IMR-90 (cell line): ENCODE measurements at places on chromosomes 2 and 18. TPM values are rescaled to one million over a fixed set of nuclear protein-coding genes. Genes with fewer than 3 reads are reported as not detected.
A peak's percentile ranks its signal among the peaks of the same experiment; 100 is the strongest.

Gene CAVIN2
- total RNA-seq: 11.5 and 12.5 TPM in 2 replicates

- no peak for DNase-seq
Measured at GRCh38 chr18:21300908-21301200, 58.8 kb downstream of the GREB1L start.

DNA sequence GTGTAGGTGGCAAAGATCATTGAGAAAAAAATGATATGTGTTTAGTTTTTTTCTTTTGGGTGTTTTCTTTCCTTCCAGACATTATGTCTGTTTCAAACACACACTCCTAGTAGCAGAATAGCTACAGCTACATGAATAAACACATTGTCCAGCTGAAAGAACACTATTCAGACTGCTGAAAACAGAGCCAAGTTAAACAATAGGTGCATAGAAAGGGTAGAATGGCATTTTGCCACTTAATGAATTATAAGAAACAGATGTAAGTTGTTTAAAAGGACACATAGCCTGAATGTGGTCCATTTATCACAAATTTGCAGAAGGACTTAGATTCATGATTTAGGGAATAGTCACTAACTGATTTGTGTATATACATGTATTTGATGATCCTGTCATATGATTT is 20.1 kb downstream of the CTLA4 start:
- DNase-seq: no peak

Gene SERPINB11
- 0.18 TPM in 1 of 2 replicates, not detected in the other for total RNA-seq

Gene NDC80
- total RNA-seq: 11.8 and 15.3 TPM in 2 replicates

DNA sequence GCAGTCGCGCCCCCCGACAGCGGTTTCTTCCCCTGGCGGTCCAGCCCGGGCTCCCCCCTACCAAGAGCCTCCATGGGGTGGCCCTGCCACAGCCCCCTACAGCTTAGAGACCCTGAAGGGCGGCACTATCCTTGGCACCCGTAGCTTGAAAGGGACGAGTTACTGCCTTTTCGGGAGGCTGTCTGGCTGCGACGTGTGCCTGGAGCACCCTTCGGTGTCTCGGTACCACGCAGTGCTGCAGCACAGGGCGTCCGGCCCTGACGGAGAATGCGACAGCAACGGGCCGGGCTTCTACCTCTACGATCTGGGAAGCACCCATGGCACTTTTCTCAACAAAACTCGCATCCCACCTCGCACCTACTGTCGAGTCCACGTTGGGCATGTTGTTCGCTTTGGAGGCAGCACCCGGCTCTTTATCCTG is 475 bp downstream of the SLC4A1AP start:
- DNase-seq: no peak

DNA sequence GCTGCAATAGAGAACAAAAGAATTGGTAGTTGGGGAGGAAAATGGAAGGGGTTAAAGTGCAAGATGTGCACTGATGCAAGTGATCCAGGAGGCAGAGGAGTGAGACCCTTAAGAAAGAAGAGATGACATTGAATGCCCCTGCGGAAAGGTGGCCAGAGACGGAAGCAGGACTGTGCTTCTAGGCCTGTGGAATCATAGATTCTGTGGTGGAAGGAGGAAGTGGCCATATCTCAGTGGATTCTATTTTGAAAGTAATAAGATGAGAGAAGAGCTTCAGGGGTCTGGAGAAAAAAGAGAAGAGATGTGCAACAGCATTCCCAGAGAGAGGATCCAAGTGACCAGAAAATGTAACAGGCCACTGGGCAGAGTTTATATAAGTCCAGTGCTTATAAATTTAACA is 18.6 kb upstream of the GYPC start:
- no peak for DNase-seq

Gene ANTXR1
- 27.2 and 29.2 TPM in 2 replicates for total RNA-seq

Gene FAM124B
- not detected in 2 replicates for total RNA-seq

- DNase-seq: no peak
Measured at GRCh38 chr2:4528773-4529172, 825.4 kb downstream of the DCDC2C start.

- no peak for DNase-seq
Measured at GRCh38 chr2:233091595-233092375, 31.6 kb downstream of the INPP5D start.

- no peak for DNase-seq
Measured at GRCh38 chr2:25215948-25216679, 47.7 kb upstream of the POMC start.

DNA sequence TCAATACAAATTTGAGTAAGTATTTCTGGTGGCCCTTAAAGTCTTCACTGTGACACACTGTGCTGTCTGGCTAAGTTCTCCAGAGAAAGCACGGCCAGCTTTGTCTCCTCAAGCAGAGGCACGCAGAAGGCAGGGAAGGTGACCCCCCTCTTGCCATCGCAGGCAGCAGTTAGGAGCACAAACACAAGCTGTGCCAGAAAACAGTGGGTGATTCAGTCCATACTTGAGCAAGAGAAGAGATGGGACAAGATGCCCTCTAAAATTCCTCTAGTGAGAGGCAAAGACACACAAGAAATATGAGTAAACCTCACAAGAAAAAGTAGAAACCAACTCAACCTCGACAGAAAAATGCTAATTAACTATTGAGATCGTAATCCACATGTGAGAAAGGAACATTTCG is 9.8 kb downstream of the MCEE start:
- no peak for DNase-seq

Gene SPOPL
- 16.7 and 20.3 TPM in 2 replicates for total RNA-seq

- DNase-seq: no peak
Measured at GRCh38 chr2:174169372-174169771, 79.0 kb downstream of the OLA1 start.

- no peak for DNase-seq
Measured at GRCh38 chr18:32922951-32923430, 150.2 kb upstream of the KLHL14 start.

Gene NETO1
- 0.28 and 0.36 TPM in 2 replicates for total RNA-seq

DNA sequence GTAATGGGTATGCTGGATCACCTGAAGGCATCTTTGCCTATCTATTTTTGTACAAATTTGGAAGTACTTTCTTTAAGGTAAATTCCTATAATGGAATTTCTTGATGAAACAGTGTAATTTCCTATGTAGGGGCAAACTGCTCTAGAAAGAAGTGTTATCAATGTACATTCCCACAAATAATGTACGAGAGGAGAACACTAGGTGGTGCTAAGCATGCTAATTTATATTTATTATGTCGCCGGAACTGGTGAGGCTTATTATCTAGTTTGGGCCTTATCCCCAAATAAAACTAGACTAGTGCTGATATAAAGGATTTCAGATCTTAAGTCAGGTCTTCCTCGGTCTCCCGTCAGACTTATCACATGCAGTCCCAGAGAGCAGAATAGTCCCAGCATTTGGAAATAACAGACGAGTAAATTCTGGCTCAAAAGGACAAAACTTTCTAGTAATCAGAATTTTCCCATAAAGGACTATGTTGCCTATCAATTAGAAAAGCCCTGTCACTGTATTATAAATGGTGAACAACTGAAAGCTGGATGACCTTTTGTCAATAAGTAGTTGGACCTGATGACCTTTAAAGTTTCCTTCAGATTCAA is 86.9 kb upstream of the RBBP8 start:
- peak; percentile 25 for DNase-seq

DNA sequence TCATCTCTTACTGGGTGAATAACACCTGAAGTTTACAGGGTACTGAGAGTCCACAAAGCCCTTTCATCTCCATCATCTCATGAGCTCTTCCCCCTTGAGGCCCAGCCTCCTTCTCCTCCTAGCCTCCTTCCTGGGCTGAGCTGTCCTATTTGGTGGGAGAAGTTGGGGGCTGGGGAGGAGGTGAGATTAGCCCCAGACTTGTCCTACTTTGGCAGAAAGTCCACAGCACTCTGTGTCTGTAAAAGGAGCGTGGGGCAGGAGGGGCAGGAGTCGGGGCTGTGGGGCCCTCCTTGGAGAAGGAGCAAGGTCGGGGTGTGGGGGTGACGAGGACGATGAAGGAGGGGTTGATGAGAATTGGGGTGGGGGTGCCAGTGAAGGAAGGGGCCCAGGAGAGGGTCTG is 10.0 kb upstream of the DES start:
- DNase-seq: no peak

DNA sequence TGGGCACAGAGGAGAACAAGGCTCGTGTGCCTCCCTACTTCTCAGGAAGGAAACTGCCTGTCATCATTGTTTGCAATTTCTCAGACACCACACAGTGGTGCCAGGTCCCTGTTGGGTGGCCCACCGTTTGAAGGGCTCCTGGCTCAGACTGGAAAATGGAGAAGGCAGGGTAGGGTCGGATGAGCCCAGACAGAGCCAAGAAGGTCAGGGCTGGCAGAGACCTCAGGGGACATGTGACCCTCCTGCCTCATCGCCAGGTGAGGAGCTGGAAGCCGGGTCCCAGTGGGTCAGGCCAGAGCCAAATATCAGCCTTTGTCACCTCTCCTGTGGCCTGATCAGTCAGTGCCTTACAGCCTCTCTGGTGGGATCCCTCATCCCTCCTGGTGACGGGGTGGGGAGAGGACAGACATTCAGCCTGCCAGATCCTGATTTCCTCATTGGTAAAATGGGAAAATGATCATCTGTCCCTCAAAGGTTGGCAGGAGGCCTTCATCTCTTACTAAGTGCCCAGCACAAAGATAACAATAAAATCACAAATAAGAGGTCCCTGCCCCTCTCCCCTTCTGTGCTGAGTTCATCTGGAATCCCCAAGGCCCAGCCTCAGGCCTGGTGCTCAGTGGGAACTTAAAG is 117.6 kb downstream of the CAPN13 start:
- no peak for DNase-seq

DNA sequence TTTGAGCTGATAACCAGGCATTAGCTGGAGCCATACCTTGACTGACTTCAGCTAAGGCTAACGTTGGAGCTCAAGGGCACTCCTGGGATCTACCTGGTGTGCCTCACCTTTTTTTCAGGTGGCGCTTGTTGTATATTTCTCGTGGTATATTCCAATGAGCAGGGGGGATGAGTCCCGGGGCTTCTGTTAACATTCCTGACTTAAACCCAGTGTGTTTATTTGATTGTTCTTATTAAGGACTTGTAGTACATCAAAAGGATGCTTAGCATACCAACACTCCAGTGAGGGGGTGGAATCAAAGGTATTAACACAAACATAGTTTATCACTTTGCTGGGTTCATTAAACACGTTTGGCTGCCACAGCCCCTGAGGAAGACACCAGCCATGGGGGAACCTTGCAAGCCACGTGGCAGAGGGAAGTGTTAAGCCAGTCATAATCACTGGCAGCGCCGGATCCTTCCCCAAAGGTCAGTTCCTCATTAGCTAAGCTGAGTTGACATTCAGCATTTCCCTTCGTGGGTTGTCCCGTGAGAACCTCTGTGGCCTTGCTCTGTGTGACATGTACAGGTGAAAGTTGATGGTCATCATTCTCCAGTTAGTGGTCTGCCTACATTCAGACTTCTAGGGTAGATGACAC is 119.5 kb upstream of the MCFD2 start:
- DNase-seq: no peak
